Stimulated activated CD8-positive, alpha-beta memory T cell treated with anti-CD3 and anti-CD28 coated beads, Interleukin-12 subunit alpha, Interleukin-12 subunit beta, amount 100 ng/mL, for 1 hour (primary cell): ENCODE measurements at places on chromosomes 6 and 20.

DNA sequence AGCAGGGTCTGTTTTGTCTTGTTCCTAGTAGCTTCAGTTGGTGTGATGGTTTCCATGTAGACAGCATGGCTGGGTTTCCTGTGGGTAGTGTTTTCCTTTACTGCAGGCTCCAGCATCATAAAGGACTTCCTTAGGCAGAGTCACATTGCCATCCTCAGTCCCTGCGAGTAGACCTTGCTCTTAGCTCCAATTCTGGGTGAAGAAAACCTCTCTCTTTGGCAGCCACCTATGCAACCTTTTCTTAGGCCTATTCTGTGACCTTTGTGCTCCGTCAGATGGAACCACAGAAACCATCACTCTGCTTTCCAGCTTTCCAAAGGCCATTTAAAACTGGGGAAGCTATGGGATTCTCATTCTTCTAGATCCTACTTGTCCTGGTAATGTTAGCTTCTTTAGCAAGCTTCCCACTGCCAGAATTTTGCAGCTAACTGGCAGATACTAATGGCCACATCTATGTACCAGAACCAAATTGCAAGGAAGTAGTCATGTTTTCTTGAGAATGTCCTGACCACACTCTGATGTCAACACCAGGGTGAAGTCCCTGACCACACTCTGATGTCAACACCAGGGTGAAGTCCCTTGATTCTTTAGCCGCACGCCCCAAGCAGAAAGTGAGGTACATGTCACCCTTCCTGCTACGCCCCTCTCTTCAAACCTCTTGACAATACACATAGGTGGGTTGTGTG is 646.6 kb upstream of the HS3ST5 start:
- peak; percentile 0 for DNase-seq

- no peak for DNase-seq
These were observed 87.9 kb upstream of the CDYL start for GRCh38 chr6:4687989-4688947.

GRCh38 chr20:23334111-23334510 is 16.5 kb upstream of the NXT1 start:
- no peak for DNase-seq

GRCh38 chr20:59023616-59024015 is 4.4 kb downstream of the TUBB1 start:
- no peak for DNase-seq

- DNase-seq = no peak
These were observed 19.7 kb upstream of the GSTA4 start for GRCh38 chr6:53014744-53015143.

GRCh38 chr20:61658563-61658962 is 406.5 kb downstream of the CDH4 start:
- no peak for DNase-seq

GRCh38 chr6:163136681-163137397 is 277.7 kb upstream of the QKI start:
- DNase-seq = no peak

DNA sequence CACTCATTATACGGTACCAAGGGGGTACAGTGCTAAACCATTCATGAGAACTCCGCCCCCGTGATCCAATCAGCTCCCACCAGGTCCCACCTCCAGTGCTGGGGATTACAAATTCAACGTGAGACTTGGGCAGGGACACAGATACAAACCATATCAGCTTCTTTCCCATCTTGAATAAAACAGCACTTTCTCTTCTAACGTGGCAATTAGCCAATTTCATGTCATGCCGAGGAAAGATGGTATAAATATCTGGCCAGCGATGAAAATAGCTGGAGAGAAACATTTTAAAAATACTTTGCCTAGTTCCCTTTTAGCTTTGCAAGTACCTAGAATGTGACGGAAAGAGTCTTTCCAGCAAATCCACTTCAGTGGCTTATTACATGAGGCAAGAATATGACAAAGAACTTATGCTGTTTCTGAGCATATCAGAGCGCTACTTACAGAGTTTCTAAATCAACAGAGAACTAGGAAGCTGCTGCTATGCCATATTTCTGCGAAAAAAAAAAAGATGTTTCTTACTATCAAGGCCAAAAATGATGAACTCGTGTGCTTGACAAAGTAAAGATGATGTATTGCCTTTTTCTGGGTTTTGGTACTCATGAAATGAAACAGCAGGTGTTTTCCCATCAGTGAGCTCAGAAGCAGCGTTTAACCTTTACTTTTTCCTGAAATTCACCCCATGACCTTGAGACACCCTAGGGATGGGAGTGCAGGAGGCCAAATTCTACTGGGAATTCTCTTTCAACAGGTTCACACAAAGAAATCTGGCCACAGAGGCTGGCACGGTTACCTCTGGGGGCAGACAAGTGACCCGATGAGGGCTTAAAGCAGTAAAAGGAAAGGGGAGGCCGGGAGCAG is 37.9 kb downstream of the AGPAT4 start:
- DNase-seq = no peak

- DNase-seq = no peak
These were observed 3.9 kb downstream of the SPEF1 start for GRCh38 chr20:3777381-3777715.

GRCh38 chr6:96276305-96276704 is 245.3 kb upstream of the UFL1 start:
- no peak for DNase-seq

GRCh38 chr6:47264775-47265184 is 44.9 kb downstream of the TNFRSF21 start:
- DNase-seq = no peak

DNA sequence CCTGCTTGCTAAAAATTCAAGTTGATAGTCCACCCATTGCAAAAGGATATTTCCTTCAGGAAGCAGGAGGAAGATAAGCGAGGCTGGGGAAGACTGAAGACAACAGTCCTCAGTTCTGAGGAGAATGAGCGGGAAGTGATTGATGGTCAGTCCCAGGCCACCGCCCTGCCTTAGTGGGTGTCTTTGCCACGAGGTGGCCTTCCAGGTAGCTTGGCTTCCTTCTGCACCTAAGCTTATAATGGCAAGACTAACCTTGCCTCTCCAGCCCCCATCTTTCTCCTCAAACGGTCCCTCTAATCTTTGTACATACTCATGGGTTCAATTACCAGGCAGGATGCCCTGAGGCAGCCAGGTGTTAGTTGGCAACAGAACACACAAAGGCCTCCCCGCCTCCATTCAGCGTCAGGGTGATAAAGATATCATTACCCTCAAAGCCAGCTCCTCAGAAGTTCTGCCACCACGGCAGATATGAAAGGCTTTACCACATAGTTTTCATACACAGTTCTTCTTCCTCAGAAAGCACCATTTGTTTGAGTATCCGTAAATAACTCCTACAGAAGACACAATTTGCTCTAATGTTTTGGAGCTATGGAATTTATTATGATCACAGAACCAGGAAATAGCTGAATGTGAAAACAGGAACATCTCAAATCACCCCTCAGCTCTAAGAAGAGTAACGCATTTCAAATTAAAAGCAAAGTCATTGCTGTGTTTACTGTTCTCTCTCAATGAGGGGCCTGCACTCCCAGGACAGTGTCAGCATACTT is 249.4 kb downstream of the ATXN1 start:
- DNase-seq = no peak

DNA sequence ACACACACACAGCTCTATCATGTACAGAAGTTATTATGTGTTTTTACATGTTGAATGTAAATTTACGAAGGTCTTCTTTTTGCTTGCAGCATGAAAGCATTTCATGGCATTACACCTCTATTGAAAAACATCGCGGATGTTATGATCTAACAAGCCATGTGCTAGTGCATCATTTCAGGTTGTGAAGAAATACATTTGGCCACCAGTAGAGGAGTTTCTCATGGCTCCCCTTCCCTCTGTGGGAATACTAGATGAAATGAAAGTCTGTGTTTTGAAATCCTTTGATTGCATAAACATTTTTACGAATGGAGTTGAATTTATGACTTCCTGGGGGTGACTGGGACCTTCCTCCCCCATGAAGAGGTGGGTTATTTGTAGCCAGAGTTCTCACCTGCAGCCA is 17.7 kb downstream of the MAS1 start:
- no peak for DNase-seq

DNA sequence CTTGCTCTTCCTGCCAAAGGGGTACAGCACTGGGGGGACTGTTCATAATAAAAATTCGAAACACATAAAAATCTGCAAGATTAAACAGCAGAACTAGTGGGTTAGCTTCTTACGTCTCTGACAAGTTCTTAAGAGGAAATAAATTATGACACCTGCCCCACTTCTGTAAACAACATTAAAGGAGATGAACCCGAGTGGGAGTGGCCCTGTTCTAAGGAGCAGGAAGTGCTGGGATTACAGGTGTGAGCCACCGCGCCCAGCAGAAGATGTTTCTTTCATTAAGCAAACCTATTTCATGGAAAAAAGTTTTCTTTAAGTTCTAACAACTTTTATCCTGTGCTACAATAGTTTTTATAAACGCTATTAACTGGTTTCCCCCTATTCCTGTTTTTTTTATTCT is 24.6 kb downstream of the USP45 start:
- DNase-seq = no peak

- DNase-seq = no peak
These were observed 43.8 kb downstream of the ZBTB46 start for GRCh38 chr20:63787302-63787701.

DNA sequence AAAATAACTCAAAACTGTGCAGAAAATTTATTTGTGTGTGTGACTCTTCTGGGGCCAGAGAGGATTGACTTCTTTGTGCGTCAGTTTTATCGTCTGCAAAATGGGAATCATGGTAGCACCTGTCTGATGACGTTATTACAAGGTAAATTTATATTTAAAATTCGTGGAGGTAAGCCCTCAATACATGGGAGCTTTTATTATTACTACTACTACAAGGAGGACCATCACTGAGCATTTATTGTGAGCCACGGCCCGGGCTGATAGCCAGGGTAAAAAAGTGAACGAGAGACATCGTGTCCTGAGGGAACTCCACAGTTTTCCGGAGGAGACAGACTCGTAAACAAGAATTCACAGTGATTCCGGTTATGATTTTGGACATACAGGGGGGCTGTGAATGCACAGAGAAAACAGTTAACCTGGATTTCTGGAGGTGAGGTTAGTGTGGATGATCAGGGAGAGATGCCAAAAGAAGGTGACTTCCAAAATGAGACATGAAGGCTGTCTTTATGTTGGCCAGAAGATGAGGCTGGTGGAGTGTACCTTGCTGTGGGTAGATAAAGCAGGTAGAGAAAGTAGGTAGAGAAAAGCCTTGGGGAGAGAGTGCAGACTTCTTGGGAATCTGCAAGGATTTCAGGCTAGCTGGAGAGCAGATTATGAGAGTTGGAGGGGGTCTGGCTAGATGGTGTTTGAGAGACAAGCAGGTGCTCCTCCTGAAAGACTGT is 10.6 kb upstream of the SERINC3 start:
- no peak for DNase-seq

GRCh38 chr6:17289630-17290061 is 8.5 kb downstream of the RBM24 start:
- DNase-seq = no peak

- no peak for DNase-seq
These were observed 4.0 kb downstream of the LRRC73 start for GRCh38 chr6:43506171-43506570.

DNA sequence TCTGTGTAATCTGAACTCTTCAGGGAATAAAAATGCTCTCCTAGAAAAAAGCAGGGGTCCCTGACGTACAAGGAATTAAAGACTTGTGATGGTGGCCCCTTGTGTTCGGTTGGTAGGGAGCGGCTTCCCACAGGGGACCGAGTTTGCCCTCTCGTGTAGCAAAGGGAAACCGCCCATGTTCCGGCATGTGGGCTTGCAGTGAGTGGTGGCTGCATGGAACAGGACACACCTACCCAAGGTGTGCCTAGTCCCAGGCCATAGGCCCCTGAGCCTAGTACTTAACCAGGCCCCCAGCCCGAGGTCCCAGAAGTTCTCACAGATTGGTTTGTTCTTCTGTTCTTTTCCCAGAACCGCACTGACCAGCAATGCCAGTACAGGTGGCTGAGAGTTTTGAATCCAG is 15.5 kb downstream of the MYBL2 start:
- no peak for DNase-seq

DNA sequence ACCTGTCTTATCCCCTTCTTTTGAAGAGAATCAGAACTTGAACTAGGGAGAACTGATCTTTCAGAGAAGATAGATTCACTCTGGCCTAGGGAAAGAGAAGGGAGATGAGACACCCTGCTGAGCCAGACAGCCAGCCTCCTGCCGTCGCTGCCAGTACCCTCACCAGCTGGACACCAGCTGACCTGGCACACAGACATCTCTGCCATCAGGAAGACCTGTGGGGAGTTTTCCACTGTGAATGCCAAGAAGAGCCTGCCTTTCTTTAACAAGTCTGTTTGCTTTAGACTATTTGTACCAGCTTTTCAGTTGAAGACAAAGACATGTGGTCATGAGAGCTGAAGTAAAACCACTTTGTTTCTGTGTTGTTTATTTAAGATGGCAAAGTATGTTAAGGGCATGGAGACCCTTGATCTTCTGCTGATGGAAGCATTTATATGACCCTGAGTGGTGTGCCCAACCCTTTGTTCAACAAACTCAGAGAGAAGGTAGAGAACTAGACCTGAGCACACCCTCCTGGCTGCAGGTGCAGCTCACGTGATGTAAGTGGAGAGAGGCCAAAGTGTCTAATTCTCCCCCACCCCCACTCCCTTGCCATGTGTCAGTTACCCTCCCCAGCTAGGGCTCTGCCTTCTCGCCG is 82.3 kb upstream of the SLC24A3 start:
- no peak for DNase-seq

GRCh38 chr6:12592634-12593033 is 123.9 kb upstream of the PHACTR1 start:
- no peak for DNase-seq

- no peak for DNase-seq
These were observed 11.7 kb downstream of the SLC35A1 start for GRCh38 chr6:87484491-87484890.

DNA sequence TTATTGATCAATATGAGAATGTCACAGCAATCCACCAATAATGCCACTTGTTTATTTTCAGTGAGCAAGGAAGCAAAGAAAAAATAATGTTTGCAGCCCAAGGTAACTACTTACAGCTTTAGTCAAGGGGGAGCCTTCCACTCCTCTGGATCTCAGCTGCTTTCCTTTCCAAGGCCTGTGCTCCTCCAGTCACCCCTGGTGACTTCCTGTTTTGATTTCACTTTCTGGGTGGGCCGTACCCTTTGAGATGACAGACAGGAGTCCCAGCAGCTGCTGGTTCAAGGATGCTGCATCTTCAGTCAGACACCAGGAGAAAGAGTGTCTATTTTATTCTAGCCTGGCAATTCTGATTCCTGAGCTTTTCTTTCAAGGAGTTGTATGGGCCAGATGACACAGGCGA is 5.6 kb upstream of the VNN2 start:
- peak; percentile 20 for DNase-seq

GRCh38 chr6:169498916-169499513 is 202.8 kb downstream of the WDR27 start:
- DNase-seq = no peak

DNA sequence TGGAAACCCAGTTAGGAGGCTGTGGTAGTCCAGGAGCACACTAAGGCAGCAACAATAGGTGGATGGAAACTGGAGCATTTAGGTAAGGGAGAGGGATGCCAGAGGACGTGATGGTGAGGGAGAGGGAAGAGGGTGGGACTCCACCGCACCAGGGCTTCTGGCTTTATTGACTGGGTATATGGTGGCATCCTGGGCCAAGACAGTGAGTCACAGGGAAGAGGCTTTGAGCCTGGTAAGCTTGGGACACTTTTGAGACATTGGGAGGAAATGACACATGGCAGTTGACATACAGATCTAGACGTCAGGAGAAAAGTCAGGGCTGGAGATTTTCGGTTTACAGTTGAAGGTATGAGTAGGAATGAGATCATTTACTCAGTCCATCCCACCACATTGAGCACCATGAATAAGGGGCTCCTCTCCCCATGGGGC is 14.9 kb downstream of the NT5E start:
- no peak for DNase-seq
